ENCODE measurements at places on chromosomes 7 and 10.

GRCh38 chr7:2838873-2839578 is 5.1 kb downstream of the GNA12 start:
- no peak for DNase-seq

GRCh38 chr7:68671671-68672070 is 926.6 kb upstream of the AUTS2 start:
- DNase-seq, result no peak

DNA sequence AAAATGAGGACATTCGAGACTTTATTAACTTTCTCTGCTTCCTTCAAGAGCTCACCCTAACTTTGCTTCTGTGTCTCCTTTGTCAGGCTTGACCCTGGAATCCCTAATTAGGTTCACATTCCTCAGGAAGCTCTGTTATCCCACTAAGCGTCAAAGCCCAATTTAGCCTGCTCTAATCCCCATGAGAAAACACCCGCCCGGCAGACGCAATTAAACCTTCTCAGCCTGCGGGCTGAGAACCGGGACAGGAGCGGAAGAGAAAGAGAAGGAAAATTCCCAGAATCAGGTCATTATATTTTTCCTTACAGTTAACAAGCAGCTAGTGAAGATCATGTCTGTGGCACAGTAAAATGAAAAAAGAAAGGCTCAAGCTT is 93.0 kb downstream of the TNS3 start:
- DNase-seq, result no peak

GRCh38 chr10:45454262-45454661 is 80.2 kb downstream of the ALOX5 start:
- DNase-seq, result no peak
